ENCODE measurements at places on chromosomes 12 and 14.

DNA sequence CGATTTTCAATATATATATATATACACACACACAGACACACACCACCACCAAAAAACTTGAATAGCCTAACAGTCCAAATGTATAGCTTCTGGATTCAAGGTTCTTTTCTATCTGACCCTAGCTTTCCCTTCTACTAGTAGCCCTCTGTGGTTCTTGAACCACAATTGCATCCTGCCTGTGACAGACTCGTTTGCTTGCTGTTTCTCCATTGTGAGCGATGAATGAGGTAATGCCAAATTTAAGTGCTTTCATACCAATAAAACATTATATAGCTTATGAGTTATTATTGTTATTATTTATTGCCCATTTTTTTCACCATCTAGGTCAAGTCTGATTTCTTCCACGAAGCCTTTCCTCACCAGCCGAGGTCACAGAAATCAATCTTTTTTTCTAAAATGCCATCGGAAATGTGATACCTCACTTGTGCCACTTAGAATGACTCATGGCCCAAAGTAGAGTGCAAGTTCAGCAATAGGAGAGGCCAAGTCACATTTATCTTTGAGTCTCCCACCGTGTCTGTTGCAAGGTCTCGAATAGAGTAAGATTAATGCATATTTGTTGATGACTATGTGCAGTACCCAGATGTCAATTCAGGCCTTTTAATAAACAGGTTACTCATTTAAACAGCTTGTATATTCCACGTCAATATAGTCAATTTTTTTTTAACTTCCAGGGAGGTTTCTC, 1015.8 kb upstream of the SEL1L start:
- no peak for DNase-seq

GRCh38 chr12:100591979-100592378, 18.5 kb downstream of the GAS2L3 start:
- DNase-seq, result no peak

DNA sequence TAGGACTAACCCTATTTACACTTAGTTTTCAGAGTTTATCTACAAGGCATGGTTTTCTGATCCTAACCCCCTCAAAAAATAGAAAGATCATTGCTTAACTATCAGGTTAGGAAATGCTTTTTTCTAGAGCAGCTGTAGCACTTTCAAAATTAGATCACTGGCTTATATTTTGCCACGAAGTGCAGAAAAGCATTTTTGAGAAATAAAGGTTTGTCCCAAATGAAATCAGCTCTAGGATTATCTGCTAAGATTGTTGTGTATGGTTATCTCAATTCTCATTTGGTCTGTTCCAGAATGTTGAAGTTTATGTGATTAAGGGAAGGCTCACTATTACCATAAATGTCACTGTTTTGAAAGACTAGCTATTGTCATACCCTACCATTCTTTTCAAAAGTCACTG, 9.8 kb upstream of the DYRK4 start:
- DNase-seq, result no peak

GRCh38 chr12:6603095-6603567, 4.0 kb downstream of the CHD4 start:
- DNase-seq, result no peak

DNA sequence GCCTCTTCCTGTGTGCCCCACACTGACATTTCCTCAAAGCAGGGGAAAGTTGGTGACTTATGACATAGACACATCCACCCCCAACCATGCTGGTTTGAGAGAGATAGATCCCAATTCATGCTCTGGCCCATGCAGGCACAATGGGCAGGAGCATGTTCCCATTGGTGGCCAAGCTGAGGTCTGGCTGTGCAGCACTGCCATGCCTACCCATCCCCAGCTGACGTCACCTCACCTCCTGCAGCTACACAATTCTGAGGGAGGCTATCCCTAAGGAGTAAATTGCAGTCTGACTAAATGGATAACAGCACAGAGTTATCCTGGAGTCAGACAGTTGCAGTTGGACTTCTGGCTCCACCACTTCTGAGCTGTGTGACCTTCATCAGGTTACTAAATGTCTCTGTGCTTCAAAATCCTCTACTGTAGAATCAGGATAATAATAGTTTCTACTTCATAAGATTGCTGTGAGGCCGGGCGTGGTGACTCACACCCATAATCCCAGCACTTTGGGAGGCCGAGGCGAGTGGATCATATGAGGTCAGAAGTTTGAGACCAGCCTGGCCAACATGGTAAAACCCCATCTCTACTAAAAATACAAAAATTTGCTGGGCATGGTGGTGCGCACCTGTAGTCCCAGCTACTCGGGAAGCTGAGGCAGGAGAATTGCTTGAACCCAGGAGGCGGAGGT, 323.9 kb downstream of the BCL11B start:
- DNase-seq, result no peak

- DNase-seq, result no peak
Observed at GRCh38 chr14:34052658-34053014, 101.8 kb upstream of the EGLN3 start.

DNA sequence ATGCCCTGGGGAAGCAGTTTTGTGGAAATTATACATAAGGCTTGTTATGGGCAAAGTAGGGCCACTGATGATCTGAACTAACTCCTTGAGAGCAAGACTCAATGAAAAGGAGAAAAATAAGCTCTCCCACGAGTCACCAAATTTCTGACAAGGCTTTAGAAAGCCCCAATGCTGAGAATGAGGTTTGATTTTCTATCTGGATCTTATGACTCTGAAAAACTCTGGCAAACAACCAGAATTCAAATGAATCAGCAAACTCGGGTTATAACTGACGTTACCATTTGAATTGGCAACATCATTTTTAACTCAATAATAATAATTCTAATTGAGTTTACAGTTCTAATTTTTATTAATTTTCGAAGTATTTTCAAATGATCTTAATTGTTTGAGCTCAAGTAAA, 79.1 kb downstream of the KCNK10 start:
- no peak for DNase-seq

DNA sequence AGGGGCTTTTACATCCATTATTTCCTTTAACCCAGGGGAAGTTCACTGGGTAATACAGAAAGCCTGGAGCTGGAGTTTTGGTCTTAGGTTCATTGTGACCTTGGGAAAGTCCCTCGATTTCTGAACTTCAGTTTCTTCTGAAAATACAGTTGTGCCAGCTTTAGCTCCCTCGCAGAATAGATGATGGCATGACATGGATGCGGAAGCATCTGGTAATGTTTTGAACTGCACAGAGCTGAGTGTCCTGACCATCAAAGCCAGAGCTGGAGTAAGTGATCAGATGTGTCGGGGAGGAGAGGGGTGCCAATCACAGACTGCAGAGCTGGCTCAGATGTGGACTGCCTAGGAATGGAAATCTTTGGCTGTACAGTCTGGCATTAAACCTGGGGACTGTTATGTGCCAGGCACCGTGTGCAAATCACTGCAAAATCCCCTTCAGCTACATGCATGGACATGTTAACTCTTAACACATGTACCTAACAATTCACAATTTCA, 180.9 kb downstream of the ETV6 start:
- no peak for DNase-seq

GRCh38 chr12:77710209-77710608, 120.5 kb upstream of the NAV3 start:
- no peak for DNase-seq

DNA sequence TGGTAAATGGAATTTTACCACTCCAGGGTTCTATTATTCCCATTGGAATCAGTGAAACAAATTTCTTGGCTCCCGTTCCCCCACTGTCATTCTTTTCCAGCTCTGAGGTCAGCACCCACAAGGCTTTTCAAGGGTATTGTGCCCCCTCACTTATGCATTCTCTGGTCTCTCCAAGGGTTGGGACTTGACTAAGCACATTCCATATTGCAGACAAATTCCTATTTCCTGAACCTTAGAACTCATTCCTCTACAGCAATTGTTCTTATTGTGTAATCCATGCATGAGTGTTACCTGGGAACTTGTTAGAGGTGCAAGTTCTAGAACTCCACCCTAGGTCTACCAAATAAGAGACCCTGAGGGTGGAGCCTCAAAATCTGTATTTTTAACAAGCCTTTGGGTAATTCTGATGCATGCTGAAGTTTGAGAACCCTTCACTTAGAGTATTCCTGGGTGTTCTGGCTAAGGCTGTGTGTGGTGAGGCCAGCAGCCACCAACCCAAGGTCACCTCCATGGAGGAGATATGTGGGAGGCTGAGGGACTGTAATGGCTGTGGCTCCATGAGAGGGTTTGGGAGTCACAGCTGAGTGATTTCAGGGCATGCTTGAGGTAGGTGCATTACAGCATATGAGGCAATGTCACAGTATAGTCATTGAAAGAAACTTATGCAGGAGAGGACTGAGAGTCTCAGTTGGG, 150.9 kb downstream of the TTC6 start:
- no peak for DNase-seq

- no peak for DNase-seq
Observed at GRCh38 chr12:92141591-92142121, 4.0 kb downstream of the BTG1 start.
